ENCODE measurements at places on chromosomes 16 and 17.

DNA sequence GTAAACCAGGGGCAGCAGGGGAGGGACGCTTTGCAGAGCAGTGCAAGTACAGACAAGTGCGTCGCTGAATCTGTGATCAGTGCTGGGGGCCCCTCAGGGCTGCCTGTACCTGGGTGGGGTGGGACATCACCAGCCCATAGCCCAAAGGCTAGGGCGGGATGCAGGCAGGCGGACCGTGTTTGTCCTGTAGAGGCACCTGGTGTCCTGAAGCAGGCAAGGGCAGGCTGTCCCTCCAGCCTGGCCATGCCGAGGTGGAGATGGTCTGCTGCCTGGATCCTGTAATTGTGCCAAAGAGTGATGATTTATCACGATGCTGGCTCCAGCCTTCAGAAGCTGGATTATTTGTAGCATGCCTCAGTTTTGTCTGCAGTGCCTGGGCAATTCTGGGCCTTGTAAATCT is 137.9 kb upstream of the GSE1 start:
- no peak for DNase-seq

DNA sequence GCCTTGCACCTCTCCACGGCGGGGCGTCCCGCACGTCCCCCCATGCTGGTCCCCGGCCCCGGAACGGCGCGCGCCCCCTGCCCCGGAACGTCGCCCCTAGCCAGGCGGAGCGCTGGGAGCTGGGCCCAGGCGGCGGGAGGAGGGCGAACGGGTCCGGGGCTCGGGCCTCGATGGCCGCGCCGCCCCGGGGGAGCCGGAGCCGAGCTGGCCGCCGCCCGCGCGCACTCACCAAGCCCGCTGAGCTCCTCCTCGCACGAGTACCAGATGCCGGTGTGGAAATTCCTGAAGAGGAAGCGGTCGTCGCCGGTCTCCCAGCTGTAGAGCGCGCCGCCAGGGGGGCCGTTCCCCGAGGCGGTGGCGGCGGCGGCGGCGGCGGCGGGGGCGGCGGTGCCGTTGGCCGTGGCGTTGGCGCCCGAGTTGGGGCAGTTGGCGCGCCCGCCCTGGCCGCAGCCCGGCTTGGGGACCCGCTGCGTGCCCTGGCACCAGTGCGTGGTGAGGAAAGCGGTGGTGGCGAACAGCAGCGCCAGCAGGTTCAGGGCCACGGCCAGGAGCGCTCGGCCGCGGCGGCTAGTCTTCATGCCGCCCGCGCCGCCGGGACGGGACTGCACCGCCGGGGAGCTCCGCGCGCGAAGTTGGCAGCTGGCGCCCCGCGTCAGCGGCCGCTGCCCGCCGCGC is 530 bp downstream of the GSG1L start:
- DNase-seq = peak; percentile 12

DNA sequence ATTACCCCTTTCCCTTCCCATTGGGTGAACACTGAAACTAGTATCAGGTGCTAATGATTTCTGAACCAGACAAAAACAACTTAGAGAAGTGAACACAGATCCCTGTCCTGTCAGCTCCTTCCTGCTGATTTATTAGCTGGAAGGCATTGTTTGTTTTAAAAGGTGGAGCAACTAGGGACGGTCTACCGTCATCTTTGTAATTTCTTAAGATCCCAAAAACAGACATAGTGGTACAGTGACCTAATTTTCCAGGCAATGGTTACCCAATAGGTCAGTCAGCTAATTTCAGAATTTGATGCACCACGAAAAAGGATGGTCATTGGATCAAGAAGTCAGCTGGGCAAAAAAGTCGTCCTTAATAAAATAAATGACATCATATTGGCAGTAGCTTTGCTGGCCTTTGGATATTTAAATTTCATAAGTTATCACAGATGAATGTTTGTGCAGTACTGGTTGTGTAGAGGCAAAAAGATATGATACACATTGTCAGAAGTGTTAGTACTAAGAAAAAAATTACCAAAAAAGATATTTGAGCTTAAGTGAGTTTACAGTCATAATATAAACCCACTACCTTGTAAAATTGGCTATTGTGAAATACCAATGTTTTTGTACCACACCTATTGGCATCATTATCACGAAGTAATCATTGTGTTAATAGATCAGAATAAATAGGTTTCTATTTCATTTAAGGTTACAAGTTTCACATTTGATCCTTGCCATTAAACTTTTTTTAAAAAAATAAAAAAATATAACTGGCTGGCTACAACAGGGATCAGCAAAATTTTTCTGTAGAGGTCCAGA is 27.2 kb upstream of the KCNJ16 start:
- no peak for DNase-seq

GRCh38 chr16:49431040-49431439 is 57.4 kb downstream of the C16orf78 start:
- DNase-seq = no peak

DNA sequence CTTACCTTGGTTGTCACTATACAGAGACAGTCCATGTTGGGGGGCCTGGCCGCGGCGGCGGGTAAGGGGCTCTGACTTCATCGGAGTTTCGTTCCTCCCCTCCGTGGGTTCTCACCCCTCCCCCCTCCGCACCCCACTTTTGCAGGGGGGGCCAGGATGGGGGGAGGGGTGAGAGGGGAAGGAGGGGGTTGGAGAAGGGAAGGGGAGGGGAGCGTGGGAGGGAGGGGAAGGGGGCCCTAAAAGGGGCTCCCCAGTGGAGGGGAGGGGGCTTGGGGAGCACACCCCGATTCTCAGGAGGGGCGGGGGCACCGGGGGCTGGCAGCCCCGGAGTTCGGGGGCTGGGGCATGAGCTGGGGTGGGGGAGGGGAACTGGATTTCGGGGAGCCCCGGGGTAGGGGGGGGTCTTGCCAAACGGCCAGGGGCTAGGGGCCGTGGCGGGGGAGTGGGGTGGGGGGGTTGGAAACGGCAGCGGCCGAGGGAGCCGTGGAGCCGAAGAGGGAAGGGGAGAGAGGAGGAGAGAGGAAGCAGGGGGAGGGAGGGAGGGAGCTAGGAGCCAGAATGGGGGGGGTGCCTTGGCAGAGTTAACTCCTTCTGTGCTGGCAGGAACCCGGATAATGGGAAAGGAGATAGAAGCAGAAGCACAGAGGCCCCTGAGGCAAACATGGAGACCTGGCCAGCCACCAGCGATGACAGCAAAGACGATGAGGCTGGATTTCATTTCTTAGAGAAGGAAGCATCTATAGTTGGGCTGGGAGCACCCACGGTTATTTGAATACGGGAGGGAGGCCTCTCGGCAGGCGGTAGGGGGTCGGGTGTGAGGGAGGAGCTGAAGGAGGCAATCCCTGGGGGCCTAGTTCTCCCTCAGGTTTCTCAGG is 2.3 kb downstream of the DLG4 start:
- peak; percentile 73 for DNase-seq

DNA sequence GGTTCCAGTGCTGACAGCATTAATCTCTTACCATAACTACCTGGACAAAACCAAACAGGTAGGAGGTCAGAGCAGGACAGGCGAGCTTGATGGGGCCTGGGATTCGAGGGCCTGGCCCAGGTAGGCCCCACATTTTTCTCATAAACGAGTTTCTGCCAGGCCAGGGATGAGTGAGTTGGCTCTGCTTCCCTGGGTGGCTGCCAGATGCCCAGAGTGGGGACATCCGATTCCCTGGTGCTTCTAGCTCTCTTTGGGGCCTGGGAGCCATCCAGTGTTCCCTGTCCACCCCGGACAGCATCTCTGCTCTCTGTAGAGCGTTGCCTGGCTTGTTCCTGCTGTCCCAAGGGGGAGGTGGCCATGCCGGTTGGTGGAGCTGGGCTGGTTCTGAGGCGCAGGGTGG is 25.1 kb downstream of the TSC2 start:
- no peak for DNase-seq

DNA sequence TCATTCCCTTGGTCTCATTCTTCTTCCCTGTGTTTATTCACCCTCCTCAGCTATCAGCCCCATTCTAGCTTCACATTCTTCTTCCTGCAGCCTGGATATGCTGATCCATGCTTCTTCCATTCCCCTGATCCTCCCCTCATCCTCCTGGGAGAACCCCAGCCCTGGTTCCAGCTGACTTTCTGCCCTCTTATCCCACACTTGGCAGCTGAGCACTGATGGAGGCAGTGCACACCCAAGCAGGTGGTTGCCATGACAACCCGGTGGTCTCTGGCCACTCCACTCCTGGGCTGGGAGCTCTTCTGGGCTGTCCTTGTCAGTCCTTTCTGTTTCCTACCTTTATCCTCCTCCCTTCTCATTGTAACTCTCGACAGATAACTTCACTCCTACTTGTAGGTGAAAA is 16.7 kb upstream of the TUBG2 start:
- DNase-seq = no peak

DNA sequence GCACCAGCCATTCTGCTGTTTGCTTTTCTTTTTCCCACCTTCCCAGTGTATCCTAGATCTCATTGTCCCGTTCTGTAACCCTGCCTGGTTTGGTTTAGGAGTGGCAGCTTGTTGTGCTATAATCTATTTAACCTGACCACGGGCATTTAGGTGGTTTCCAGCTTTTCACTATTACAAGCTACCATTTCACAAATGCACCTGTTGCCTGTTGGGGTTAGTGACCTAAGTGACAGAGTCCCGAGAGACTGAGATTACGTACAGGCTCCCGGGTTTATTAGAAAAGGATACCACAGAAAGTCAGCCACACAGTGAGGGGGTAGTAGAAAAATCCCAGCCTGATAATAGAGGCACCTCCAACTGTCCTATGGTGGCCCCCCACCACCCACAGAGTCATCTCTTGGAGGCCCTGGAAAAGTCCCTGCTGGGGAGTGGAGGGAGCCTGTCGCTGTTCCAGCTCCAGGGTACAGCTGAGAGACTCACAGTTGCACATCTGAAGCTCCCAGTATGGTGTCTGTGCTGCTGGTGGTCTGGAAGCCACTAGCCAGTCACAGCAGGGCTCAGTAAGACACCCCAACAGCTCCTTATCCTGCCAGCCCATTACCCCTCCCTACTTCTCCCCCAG is 21.2 kb downstream of the CLEC16A start:
- DNase-seq = no peak

DNA sequence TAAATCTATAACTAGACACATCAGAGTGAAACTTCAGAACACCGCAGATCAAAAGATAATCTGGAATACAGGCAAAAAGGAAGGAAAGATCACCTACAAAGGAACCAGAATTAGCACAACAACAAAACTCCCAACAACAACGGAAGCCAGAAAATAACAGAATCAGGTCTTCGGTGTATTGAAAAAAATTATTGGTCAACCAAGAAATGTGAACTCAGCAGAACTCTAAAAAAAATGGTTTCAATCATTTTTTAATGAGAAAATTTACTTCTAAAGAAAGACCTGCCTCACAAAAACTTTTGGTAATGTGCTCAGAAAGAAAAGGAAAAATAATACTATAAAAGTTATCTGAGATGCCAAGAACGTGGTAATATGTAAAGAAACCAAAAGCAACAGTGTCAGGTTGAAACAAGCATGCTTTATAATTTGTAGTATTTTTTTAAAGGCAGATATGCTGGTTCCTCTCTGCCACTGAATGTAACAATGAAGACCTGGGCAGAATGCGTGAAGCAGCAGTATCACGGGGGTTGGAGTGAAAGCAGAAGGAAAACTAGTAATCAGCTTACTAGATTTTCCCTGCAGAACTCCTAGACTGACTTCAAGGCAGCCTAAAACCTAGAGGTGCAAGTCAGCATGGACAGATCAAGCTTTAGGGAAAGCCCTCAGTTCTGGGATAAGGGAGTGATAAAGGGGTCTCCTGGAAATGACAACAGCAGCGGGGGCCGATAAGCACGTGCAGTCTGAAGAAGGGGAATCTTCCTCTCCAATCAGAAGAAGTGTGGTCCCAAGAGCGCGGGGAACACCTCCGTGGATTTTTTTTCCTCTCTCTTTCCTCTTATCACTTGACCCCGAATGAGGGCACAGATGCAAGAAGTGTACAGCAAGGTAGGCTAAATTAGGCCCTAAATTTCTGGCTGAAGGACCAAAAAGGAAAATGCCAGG is 80.9 kb upstream of the TEKT1 start:
- no peak for DNase-seq

GRCh38 chr17:21382560-21383495 is 6.7 kb downstream of the KCNJ12 start:
- DNase-seq = no peak

DNA sequence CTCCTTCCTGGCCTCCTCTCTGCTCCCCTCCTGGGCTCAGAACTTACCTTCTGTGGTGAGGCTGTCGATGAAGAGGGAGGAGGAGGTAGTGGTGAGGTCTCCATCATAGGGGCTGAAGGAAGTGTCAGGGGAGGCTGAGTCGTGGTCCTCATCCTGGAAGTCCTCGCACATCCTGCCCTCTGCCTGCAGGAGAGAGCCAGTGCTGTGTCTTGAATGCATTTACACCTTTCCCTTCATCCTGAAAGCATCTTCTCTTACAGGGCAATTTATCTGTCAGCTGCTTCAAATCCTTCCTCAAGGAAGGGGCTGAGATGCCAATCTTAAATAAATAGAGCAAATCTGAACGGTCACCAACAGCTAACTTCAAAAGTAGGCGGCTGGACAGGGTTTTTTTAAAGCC is 73.6 kb downstream of the PLXDC1 start:
- no peak for DNase-seq

GRCh38 chr16:86712158-86713009 is 134.0 kb downstream of the FOXL1 start:
- DNase-seq = no peak

DNA sequence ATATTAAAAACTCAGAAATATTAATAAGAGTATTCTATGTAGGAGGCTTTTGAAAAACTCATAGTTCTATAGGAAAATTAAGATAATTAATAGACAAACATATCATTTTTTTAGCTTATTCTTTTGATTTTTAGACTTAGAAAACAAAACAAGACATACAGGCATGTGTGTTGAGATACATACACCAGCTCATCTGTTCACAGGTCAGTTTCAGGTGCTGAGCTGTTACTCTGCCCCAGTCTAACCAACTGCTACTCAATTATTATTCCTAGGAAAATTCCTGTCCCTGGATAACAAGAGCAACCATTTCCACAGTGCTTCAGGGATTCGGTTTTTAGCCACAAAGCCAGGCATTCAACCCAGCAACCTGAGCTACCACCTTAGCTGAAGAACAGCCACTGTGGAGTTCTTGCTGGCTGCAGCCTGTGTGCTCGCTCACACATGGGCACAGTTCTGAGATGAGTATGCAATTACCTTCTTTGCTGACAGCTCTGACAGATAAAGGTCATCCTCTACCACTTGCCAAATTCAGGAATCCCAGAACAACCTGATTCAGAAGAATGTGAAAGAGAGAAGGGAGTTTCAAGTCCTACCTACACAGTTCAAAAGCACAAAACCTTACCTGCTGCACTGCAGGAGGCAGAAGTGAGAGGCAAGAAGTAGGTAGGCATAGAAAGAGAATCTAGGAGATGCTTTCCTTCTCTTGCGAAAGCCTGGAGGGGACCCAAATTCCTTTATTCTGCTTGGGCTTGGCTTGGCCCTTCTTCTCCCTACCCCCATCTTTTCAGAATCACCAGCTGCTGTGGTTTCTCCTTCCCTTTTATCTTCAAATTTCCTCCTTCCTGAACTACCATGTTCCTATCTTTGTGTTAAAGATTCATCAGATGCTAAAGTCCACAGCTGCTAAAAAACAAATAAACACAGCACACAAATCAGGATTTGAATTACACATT is 62.7 kb downstream of the TEX2 start:
- DNase-seq = peak; percentile 46

DNA sequence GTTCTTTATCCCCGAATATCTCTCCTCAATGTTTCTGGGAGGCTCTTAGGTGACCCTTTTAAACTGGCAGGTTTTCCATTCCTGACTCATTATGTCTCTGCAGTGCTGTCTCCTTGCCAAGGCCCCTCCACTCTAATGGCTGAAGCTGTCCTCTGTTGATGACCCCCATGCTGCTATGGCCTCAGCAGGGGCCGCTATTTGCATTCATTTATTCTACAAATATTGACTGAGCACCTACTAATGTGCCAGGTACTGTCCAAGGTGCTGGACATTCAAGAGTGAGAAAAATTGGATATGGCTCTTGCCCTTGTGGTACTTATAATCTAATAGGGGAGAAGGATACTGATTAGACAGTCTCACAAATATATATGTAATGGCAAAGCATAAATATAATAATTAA is 55.4 kb downstream of the GP2 start:
- DNase-seq = no peak
